ENCODE measurements at places on chromosomes 6 and 20.

DNA sequence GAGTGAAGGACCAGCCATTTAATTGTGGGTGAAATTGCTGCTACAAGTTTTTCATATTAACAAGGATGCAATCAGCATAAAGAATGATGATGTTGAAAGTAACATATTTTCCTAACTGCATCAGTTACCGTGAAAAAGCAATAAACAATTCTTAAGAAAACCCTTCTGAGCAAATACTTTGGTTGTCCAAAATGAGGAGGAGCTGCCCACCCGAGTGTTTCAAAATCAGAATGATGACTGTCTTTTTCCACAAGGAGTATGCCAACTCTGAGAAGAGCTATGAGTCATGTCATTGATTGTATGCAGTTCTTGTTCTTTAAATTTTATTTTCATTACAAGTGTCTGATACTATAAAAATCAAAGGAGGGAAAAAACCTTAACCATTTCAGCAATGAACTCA is 470.5 kb downstream of the COL12A1 start:
- no peak for DNase-seq

- no peak for DNase-seq
These were observed 297.9 kb upstream of the SUPT3H start for GRCh38 chr6:45675634-45676033.

GRCh38 chr6:129683601-129684322 is 26.2 kb downstream of the ARHGAP18 start:
- peak; percentile 80 for DNase-seq

GRCh38 chr6:105097288-105097687 is 82.5 kb downstream of the POPDC3 start:
- DNase-seq, result no peak

GRCh38 chr6:14442242-14442641 is 324.7 kb downstream of the CD83 start:
- DNase-seq, result no peak
